Progenitor cell of endocrine pancreas (in vitro differentiated cells): ENCODE measurements at places on chromosomes 7 and 10. TPM values are rescaled to one million over a fixed set of nuclear protein-coding genes. Genes with fewer than 3 reads are reported as not detected.
A peak's percentile ranks its signal among the peaks of the same experiment; 100 is the strongest.

DNA sequence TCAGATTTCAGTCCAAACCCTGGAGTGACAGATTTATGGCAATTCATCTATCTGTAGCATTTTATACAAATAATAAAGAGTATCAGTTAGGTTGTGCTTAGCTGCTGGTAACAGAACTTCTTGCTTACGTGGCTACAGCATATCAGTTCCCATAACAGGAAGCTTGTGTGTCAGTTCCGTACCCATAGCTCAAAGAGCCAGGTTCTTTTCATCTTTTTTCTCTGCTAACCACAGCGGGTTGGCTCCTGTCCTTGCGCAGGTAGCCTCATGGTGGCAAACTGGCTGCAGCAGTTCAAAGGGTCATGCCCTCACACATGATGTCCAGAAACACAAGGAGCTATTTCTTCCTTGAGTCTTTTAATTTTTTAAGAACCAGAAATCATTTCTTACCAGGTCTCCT is 1041.8 kb downstream of the GATA3 start:
- H3K36me3 ChIP-seq = no peaks in the 10 kb centered on the region
- H3K4me3 ChIP-seq = no peak overlapping the region
- H3K27ac ChIP-seq = no peak overlapping the region
- peaks cover 34% of the 10 kb centered on the region for H3K27me3 ChIP-seq
- DNase-seq = no peak

DNA sequence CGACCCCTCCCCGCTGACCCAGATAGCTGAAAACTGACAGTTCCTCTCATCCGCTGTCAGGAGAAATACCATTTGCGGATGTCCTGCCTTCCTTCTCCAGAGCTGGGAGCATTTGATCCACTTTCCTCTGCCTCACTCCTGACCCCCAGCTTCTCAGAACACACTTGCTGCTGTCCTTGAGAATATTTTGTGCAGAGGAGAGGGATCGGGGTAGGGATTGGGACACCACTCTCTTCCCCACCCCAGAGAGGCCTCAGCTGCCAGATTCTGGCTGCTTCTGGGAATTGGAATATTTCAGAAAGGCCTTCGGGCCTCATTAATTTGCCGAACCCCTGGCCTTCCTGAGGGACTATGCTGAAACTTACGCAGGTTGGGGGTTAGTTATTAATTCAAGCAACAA is 97.0 kb downstream of the C10orf105 start:
- no peak overlapping the region for H3K4me3 ChIP-seq
- DNase-seq = no peak
- peak overlapping the region; percentile 35 for H3K27ac ChIP-seq
- H3K4me1 ChIP-seq = peaks cover 25% of the 10 kb centered on the region
- no peaks in the 10 kb centered on the region for H3K36me3 ChIP-seq

The IGFBP1 gene
- 0.24 TPM in 1 of 2 replicates, not detected in the other for total RNA-seq

The ZRANB1 gene
- 27.5 and 31.1 TPM in 2 replicates for total RNA-seq

The CCSER2 gene
- total RNA-seq = 44.9 and 49.6 TPM in 2 replicates

The SLIT1 gene
- 23.8 and 25.5 TPM in 2 replicates for total RNA-seq

The GPNMB gene
- 0.98 and 1.4 TPM in 2 replicates for total RNA-seq
